ENCODE measurements at places on chromosomes 4 and X.

- peak; percentile 4 for DNase-seq
Observed at GRCh38 chr4:136725286-136726081, 806.8 kb downstream of the PCDH18 start.

DNA sequence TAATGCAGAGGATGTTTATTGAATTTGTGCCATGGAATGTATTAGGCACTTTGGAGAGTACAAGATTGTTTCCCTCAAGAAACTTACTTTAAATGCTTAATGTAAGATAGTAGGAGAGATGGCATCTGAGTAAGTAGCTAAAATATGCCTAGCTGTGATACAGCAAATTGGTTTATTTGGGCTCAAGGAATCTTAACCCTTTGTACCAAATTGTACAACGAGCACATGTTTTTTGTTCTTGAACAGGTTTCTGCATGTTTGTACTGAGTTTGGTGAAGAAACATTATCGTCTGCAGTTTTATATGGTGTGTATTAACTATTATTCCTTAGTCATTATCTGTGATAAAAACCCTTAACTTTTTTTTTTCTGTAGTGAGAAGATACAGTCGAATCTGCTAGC is 48.6 kb downstream of the CDS1 start:
- DNase-seq: no peak

DNA sequence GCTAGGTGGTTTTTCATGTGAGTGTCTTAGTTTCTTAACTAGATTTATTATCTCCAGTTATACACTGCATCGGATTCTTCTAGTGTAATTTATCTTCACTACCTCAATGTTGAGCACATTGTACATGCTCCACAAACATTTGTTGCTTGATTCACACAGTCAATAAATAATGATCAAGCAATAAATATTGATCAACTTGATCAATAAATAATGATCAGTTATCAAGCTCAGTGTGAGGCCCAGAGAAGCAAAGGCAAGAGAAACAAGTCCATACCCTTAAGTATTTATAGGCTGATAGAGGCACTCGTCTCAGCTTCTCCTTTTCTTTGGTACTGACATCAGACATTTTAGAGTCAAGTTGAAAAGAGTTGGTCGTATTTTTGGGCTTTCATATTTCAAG is 5.1 kb upstream of the VBP1 start:
- no peak for DNase-seq

DNA sequence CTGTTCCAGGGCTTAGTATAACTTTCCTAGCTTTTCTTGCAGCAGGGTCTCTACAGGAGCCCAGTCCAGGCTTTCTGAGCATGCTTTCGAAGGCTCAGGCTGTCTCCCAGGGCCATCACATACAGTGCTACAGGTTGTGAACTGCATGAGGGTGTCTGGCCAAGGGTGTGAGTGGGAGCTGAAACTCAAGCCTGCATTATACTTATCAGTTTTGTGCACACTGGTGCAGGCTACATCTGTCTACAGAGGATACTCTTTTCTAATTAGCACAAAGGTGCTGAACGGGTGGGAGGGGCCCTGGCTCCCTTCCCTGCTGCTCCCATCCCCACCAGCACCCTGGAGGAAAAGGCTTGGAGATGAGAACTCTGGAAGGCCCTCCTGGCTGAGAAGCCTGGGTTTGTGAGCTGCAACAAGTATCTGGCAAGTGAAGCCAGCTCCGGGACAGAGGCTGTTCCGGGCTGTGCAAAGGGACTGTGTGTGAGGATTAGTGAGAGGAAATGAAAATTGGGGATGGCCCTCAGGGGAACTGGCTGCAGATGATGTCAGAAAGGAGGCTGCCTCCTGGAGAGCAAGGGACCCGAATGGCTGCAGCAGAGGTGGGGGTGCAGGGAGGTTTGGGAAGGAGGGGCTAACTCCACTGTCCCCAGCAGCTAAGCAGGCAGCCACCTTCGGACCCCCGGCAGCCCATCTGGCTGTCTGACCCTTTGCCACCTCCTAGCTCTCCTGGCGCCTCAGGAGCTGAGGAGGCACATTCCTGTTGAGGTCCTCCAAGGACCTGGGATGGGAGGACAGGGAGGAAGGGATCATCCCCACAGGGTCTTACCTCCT is 68.5 kb downstream of the EFNB1 start:
- DNase-seq: no peak

- DNase-seq: peak; percentile 48
Observed at GRCh38 chr4:54499308-54500074, 158.3 kb upstream of the KIT start.

DNA sequence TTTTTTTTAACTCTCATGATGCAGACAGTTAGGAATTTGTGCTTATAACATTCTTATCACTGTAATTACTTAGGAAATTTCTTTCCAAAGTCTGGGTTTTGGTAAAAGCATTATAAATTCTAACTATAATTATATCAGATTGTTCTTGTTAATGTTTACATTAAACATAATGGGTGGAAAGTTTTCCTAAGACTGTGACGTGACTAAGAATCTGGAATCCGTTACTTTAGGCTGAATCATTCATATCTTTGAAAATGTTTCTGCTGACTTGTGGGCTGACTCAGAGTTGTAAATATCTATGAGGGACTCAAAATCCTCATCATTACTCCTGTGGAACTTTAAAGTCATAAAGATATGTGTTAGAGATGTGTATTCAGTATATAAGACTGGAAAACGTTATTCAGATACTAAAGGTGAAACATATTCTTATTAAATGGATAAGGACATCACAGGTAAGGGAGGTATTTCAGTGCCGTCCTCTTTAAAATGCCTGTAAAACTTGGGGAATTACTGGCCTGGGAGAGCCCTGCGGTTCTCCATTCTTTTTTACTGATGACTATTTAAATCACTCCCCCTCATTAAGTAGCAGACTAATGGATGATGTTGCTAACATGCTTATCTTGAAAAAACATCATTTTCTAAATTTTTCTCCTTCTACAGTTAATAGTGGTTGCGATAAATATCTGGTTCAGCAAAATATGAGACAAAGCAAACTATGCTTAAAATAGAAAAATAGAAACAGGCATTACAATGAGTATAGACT is 159.0 kb downstream of the DCLK2 start:
- DNase-seq: peak; percentile 70

DNA sequence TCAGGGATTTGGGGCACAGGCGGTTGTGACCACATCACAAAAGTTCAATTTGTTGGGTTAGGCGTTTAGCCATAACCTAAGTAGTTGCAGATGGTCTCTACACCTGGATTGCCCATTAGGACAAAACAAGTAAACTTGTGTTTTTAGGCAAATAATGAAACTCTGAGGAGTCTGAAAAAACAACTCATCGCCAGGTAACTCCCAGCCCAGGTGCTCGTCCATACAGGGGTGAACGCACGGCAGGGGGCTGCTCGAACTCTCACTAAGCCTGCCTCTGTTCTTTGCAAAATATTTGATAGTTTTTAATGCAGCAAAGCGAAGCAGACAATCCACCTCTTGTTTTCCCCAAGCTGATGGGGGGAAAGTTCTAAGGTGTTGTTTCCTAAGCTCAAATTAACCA is 559 bp upstream of the RHOH start:
- no peak for DNase-seq

- DNase-seq: peak; percentile 10
Observed at GRCh38 chrX:133171962-133172708, 46.0 kb downstream of the TFDP3 start.

DNA sequence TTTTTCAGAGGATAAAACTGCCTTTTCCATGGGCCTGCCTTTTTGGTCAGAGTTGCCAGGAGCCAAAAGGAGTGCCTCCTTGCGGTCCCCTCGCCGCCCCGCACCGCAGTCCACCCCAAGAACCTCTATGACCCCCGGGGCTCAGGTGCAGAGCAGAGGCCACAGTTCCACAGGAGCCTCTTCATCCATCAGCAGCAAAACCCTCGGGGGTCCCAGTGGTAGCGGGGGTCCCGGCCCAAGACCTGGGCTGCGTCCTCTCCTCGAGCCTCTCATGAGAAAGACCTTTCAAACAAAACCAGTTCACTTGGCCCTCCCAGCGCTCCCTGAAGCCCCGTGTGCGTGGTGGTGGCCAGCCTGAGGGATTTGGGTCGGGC is 16.8 kb downstream of the ZFYVE28 start:
- no peak for DNase-seq

DNA sequence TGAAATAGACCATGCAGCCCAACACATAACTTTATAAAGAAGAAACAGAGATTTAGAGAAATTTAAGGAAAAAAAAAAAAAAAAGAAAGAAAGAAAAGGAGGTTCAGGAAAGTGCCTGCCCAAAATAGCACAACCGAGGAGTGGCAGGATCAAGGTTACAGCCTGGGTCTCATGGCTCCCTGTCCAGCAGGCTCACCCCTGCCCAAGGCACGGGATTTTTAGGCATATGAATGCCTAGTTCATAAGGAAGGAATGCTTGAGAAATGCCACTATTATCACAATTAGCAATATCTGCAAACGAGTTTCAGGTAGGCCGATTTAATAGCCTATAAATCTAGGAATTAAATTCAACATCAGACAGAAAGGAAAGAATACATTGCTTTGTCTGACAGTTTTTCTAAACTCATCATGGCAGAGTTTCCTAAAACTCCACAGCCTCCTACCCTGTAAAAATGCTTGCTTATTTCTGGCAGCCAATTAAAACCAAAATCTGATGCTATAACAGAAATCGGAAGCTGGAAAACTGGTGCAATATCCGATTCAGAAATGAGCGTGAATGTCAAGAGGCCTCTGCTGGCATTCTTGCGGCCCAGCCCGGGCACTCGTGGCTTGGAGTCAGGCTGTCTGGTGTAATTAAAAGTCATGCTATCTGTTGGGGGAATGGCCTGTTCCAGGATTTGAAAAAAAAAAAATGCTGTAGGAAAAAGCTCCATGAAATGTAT is 63.5 kb downstream of the GEMIN8 start:
- DNase-seq: no peak

GRCh38 chrX:70434914-70435586 is 9.6 kb upstream of the DLG3 start:
- DNase-seq: no peak

DNA sequence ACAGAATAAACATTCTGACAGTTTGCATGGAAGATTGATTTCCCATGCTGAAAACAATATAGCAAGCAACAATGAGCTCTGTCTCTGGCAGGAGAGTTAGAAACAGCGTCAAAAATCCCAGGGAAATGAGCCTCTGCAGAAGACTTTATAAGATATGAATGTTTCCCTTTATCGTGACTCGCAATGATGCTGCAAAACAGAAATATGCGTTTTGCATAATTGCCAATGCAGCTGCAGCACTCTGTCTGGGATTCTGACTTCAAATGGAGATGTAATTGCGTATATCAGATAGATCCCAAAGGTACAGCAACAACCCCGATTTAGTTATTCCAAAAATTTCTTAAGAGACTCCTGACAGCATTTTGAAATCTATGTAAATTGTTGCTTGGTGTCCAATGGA is 702.4 kb upstream of the EPHA5 start:
- DNase-seq: no peak

DNA sequence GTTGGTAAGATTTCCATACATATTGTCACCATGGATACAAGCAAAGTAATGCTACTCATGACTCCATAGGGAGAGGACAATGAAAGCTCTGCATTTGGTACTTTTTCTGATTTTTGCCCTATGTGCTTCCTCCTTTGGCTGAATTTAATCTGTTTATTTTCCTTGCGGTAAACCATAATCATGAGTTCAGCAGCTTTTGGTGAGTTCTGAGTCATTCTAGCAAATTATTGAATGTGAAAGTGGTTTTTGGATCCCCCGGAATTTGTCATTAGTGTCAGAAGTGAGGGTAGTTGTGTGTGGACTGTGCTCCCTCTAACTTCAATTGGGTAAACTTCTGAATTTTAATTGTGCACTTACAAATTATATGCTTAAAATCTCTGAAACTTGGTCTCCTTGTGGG is 170.3 kb downstream of the MOSPD2 start:
- DNase-seq: no peak

- no peak for DNase-seq
Observed at GRCh38 chr4:86380181-86380724, 20.4 kb upstream of the MAPK10 start.

Measured in brain microvascular endothelial cell (primary cell).